ENCODE measurements at places on chromosomes 16 and 17. TPM values are rescaled to one million over a fixed set of nuclear protein-coding genes. Genes with fewer than 3 reads are reported as not detected.
A peak's percentile ranks its signal among the peaks of the same experiment; 100 is the strongest.

DNA sequence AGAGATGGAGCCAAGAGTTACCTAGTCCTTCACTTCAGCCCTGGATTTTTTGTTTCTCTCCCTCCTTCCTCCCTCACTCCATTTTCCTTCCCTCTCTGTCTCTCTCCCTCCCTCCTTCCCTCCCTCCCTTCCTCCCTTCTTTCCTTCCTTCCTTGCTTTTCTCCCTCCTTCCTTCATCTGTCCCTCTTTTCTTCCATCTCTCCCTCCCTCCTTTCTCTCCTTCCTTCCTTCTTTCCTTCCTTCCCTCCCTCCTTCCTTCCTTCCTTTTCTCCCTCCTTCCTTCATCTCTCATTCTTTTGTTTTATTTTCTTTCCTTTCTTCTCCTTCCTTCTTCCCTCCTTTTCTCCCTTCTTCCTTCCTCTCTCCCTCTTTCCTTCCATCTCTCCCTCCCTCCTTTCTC, 283.5 kb downstream of the MAF start:
- no peak for DNase-seq

The ZMYND15 gene
- total RNA-seq: 0.09 TPM

- no peak for DNase-seq
Observed at GRCh38 chr16:70592106-70592571, 54.2 kb upstream of the IL34 start.

GRCh38 chr16:81519301-81520150, 74.9 kb downstream of the CMIP start:
- DNase-seq: no peak

DNA sequence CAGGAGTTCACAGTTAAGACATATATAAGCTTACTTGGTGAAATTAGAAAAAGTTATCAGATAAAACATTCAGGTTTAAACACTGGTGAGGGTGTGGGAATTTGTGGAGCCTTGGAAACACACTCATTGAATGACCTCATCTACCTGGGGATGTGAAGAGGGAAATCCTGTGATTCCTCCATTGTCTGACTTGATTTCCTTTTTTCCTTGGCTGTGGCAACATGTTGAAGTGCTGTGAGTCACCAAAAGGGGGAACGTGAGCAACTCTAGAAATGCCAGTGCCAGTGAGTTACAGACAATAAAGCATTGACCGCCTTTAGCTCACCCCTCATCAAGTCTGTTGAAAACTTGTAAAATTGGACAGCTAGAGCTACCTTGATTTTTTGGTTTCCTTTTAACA, 1.8 kb downstream of the HMOX2 start:
- peak; percentile 31 for DNase-seq

DNA sequence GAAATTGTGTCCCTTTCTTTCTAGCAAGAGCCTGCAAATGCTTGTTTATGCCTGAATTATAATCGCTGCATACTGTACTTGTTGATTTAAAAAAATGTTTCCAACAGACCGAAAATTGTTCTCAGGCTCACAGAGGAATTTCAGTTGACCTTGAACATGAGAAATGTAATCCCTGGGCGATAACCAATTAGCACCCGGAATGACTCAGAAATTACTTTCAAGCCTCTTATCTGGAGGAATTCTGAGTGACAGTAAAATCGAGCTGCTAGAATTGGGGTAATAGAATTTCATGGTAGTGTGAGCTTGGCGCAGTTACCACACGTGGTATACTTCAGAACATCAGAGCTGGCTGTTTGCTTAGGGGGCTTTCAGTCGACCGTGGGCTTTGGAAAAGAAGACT, 139.1 kb upstream of the CACNG3 start:
- DNase-seq: no peak

The CES5A gene
- not detected for total RNA-seq

- DNase-seq: no peak
Observed at GRCh38 chr16:25951999-25952398, 260.2 kb downstream of the HS3ST4 start.

Measured in activated CD4-positive, alpha-beta T cell treated with anti-CD3 and anti-CD28 coated beads for 36 hours (primary cell).